ENCODE measurements at places on chromosomes 12 and 14.

DNA sequence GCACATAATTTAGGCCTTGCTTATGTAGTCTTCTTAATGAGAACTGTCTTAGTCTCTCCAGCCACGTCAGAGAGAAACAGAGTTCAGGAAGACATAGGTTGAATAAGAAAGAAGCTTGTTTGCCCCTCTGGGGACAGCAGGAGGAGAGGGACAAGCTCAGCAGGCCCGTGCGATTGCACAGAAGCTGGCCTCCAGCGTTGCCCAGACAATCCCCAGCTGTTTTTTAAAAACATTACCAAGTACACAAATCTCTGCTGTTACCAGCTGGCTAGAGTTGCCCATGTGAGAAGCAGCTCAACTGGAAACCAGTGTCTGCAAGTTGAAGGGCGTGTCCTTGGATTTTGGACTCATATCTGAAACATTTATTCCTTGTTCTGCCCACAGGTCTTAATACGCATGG is 232.6 kb downstream of the EFCAB11 start:
- DNase-seq: no peak

DNA sequence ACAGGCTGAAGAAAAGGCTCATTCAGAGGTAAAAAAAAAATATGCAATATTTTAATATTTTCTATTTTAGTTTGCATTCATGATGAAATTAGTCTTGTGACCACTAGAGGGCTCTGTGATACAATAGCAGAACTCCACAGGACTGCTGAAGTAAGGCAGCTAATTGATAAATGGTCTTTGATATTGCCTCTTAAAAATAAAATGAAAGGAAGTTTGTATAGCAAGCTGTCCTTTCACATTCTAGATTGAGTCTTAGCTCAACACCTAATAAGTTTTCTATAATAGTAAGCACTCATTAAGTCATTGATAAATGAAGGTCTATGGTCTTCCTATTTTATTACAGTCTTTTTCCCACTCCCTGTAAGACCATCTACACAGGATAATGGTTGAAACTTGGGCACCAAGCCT is 315.7 kb downstream of the NAV3 start:
- no peak for DNase-seq

GRCh38 chr12:46963977-46964971 is 115.1 kb upstream of the PCED1B start:
- no peak for DNase-seq

DNA sequence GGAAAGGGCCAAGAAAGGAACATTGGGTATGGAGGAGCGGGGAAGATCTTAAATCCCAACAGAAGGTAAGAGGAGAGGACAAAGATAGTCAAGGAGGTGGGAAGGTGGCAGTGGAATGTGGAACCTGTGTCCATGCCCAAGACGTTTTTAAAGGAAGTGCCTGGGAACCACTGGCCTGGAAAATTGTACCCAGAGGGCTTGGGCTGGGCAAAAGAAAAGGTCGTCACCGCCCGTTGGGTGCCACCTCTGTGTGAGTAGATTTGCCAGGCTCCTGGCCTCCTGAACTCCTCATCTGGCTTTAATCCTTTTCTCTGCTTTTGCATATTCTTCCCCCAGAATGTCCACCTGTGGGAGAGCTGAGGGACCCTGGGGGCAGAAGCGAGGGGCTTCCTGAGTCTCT is 32.6 kb downstream of the JDP2 start:
- DNase-seq: no peak

DNA sequence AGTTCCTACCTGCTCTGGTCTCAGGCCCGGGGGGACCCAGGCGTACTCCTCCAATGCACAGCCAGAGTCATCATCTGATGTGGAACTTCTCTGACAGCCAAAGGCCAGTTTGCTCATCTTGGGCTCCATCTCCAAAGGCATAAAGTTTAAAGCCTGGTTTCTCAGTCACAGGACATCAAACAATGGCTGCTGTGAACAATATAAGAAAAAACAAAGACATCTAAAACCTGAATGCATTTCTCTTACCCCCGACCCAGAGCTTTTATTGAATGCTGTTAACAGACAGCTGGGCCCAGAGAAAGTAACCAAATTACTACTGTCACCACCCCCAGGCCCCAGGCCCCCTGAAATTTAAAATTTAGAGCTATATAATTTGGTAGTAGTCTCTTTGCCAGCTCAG is 117.2 kb downstream of the PRICKLE1 start:
- DNase-seq: no peak

GRCh38 chr14:100750762-100751699 is 24.3 kb downstream of the DLK1 start:
- DNase-seq: no peak

DNA sequence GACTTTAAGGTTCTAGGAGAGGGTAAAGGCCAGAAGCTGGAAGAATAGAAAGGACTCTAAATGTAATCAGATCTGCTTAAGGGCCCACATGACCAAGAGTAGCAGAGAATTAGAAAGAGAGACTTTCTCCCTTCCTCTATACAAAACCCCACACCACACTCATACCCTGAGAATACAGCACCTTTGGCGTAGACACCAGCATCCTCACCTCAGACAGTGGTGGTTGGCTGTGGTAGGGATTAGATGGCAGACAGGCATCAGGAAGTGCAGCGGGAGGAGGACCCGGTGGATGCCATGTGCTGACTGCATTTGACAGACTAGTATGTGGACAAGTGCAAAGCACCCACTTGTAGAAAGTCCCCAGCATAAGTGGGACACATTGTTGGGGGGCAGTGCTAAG is 98.3 kb upstream of the AMIGO2 start:
- DNase-seq: no peak

DNA sequence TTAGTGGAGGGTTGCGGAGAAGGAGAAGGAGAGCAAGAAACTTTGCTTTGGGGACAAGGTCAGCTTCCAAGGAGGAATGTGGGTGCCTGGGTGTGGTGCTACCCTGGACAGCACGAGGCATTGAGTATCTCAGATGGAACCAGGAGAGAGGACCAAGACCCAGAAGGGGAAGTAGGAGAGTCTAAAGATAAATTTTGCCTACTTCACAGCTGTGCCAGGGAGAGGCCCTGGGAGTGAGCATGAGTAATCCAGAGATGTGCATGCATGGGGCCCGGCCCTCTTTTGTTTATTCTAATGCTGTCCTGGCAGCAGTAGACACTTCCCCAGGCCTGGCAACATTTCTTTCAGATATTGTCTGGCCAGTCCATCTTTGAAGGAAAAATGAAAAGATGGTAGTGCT is 49.5 kb upstream of the GNPNAT1 start:
- no peak for DNase-seq

GRCh38 chr14:54366736-54367735 is 29.8 kb upstream of the CDKN3 start:
- DNase-seq: no peak

DNA sequence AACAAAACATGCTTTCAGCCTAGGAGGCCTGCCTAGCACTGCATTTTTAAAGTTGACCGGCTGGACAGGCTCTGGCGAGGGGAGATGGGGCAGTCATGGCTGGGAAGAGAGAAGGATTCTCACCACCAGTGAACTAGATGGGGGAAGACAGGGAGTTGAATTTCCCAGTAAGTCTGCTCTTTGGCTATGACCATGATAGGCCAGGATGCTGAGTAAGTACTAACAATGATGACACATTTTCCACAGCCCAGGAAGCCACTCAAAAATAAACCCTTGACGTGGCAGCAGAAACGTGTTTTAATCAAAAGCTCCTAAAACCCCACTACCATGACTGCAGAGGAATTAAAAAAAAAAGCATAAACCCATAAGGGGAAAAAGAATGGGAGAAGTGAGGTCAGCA is 19.0 kb downstream of the KCTD10 start:
- no peak for DNase-seq

DNA sequence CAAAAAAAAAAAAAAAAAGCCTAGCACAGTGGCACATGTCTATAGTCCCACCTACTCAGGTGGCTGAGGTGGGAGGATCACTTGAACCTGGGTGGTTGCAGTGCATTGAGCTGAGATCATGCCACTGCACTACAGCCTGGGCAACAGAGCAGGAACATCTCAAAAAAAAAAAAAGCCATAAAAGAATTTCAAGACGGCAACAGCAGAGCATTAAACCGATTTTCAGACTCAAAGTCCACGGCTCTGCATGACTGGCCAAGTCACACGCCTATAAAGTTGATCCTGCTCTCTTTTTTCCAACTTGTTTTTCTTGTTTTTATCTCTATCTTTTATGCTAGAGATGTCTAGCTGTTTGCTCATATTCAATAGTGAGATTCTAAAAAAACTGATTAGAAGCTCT is 45.3 kb downstream of the FBXO34 start:
- no peak for DNase-seq

- DNase-seq: no peak
Observed at GRCh38 chr14:104506461-104507253, 72.9 kb upstream of the C14orf180 start.

- no peak for DNase-seq
Observed at GRCh38 chr14:63452796-63453195, 90.4 kb downstream of the PPP2R5E start.

DNA sequence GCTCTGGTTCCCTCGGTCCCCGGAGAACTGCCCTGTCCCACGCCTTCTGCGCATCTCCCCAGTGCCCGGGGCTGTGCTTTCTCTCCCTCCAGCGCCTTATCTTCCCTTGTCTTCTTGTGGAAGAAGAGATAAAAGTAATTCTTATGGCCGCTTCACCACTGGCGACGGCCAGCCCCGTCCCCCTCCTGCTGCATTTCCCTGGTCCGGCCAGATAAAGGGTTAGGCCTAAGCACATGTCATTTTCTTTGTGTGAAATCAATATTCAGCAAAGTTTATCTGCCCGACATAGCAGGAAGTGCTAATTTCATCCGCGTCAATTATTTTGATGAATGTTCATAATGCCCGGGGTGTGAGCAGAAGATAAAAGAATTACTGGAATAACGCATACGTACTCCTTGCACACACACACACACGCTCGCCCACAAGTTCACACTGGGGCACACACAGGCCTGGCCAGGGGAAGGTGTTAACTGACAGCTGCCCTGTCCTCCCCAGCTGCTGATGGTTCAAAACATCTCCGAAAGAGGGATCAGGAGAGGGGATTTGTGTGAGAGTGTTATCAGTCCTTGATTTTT is 177.7 kb upstream of the LHX5 start:
- DNase-seq: no peak

- DNase-seq: no peak
Observed at GRCh38 chr14:31449971-31450610, 7.2 kb downstream of the DTD2 start.

DNA sequence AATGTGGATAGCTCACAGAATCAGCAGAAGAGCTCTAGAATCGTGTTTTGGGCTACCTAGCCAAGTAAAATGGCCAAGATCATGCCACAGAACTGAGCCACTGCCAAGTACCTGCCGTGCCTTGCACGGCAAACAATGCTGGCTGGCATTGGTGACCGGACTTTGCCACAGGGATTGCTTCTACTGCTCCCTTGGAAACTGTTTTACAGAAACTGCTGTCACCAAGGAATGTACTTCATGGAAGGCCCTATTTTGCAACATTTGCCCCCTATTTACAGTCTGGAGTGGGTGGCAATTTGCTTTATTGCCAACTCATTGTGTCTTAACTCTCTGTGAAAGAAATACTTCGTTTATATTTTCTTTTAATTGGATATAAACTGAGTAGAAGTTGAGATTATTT is 49.0 kb downstream of the BORCS5 start:
- DNase-seq: no peak
